ENCODE measurements at places on chromosomes 12 and 14.
A peak's percentile ranks its signal among the peaks of the same experiment; 100 is the strongest.

DNA sequence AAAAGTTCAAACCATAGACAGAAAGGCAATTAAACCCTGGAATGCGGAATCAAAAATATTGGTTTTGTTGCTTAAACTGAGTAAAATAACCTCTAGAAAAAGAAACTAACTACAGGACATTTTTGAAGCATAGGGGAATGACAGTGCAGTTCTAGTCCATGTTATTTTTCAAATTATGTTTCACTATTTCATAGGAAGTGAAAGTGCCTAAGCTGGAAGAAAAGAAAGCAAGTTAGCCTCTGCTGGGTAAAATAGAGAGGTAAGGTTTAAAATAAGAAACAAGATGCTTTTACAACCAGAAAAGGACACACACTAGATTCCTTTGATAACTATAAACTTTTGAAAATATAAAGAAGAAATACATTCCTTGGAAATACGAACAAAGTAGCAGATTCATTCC, 1.1 kb downstream of the CLECL1 start:
- no peak for DNase-seq

DNA sequence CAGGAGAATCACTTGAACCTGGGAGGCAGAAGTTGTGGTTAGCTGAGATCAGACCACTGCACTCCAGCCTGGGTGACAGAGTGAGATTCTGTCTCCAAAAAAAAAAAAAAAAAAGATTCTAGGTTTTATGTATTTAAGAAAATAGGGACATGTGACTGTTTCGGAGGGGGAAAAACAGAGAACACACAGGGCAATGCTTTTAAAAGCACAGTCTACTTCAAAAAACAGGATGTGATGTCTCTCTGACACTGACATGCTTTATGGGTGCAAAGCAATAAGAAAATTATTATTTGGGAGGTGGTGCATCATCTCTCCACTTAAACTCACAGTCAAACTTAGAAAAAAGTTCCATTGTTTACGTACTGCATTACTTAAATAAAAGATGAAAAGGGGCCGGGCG, 28.7 kb downstream of the CLIP1 start:
- DNase-seq: no peak

DNA sequence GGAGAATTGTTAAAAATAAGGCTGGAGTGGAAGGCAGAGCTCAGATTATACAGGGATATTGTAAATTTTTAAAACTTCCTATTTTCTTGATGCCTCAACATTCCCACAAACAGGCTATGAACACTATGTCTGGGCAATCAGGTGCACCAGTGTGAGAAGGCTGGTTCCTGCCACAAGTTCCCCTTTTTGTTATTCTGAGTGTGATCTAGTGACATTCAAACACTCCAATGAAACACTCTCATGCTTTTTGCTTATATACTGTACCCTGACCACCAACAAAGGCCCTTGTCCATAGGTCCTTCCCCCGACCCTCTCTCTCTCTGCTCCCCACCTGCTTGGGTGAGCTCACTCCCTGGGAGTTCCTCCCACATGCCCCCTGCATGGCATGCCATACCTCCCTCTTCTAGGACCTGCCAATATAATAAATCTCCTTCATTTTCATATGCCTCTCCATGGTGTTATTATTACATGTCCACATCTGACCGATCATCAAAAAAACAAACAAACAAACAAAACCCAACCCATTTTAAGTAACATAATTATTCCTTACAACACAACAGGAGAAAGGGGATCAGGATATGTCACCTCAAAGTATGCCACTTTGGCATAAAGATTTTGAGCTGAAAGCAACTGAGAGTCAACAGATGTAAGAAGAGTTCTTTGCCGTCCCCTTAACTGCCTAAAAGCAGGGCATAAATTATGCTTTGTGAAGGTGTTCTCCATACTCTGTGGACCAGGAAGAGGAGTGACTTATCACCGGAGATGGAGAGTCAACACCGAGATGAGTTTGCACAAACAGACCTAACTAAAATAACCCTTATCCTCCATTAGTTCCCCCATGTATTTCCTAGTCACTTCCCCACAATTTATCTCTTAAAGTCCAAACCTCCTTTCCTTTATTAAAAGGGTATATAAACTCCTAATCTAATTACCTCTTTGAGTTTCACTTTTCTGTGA, 42.5 kb upstream of the CATSPERB start:
- no peak for DNase-seq

- DNase-seq: no peak
These were observed 30.8 kb downstream of the TMTC3 start for GRCh38 chr12:88172844-88173407.

DNA sequence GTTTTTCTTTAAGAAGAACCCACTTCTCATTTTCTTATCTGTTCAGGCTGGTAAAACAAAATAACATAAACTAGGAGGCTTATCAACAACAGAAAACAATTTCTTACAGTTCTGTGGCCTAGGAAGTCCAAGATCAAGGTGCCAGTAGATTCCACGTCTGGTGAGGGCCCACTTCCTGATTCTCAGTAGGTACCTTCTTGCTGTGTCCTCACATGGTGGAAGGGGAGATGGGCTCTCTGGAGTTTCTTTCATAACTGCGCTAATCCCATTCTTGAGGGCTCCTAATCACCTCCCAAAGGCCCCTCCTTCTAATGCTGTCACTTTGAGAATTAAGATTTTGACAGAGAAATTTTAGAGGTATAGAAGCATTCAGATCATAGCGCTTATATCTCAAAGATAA, 33.4 kb downstream of the TXNRD1 start:
- DNase-seq: no peak

DNA sequence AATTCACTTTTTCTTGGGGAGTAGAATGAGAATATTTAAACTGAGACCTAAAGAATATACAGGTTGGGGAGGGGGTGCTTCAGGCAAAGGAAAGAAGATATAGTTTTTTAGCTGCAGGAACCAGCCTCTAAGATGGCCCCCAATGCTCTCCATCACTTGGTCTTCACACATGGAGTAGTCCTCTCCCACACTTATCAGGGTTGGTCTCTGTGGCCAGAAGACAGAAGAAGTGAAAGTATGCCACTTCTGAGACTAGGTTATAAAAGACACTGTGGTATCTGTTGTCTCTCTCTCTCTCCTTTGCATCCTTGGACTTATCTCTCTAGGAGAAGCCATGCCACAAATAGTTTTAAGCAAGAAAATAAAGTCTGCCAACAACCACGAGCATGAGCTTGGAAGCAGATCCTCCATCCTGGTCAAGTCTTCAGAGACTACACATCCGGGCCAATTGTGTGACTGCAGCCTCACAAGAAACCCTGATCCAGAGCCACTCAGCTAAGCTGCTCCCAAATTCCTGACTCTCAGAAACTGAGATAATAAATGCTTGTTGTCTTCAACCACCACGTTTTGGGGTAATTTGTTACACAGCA, 18.0 kb downstream of the PUS7L start:
- no peak for DNase-seq

GRCh38 chr14:87934185-87934584, 58.8 kb downstream of the GALC start:
- DNase-seq: no peak

DNA sequence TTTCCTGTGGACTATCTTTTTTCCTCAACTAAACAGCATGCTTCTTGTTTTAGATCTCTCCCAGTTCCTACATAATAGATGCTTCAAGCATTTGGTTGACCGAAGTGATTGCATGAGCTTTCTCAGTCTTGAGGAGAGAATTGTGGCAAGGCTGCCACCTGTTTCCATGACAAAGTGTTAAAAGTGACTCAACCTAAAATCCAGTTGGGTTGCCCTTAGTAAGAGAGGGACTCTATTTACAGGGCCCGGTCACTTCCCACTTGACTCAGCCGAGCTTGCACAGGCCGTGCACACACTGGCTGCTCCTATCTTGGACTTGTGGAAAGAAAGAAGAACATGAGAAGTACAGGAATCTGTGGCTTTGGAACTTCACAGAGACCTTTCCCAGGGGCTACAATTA, 2.1 kb upstream of the B4GALNT3 start:
- peak; percentile 9 for DNase-seq

DNA sequence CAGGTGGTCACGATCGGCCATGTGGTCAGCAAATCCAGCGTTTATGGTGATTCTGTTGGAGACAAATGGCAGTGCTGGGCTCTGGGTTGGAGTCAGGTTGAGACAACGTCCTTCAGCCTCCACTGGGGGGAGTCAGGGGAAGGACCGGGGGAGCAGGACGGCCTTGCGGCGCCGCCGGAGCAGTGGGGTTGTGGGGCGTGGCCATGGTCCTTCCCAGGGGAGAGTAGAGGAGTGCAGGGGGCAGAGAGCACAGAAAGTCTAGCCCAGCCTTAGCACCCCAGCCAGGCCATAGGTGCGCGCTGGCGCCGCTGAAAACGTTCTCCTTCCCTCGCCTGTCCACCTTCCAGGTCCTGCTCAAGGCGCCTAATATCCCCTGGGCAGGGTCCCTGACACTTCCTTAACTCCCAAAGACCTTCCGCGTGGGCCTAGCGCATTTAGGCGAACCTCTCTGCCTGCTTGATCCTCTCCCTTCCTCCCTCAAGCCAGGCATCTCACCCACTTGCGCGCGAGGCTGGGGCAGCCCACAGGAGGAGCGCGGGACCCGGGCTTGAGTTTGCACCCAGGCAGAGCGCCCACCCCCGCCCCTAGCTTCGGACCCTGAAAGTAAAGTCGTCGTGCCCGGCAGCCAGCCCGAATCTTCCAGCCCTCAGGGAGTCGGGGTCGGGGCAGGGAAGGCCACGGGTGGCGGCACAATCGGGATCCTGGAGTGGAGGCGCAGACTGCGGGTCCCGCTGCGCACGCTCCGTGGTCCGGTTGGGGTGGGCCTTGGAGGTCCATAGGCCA, 3.1 kb upstream of the KIF26A start:
- DNase-seq: peak; percentile 23

GRCh38 chr12:98073610-98074009, 441.8 kb upstream of the TMPO start:
- DNase-seq: no peak

GRCh38 chr14:106308839-106309389, 782.5 kb downstream of the TMEM121 start:
- DNase-seq: peak; percentile 97

DNA sequence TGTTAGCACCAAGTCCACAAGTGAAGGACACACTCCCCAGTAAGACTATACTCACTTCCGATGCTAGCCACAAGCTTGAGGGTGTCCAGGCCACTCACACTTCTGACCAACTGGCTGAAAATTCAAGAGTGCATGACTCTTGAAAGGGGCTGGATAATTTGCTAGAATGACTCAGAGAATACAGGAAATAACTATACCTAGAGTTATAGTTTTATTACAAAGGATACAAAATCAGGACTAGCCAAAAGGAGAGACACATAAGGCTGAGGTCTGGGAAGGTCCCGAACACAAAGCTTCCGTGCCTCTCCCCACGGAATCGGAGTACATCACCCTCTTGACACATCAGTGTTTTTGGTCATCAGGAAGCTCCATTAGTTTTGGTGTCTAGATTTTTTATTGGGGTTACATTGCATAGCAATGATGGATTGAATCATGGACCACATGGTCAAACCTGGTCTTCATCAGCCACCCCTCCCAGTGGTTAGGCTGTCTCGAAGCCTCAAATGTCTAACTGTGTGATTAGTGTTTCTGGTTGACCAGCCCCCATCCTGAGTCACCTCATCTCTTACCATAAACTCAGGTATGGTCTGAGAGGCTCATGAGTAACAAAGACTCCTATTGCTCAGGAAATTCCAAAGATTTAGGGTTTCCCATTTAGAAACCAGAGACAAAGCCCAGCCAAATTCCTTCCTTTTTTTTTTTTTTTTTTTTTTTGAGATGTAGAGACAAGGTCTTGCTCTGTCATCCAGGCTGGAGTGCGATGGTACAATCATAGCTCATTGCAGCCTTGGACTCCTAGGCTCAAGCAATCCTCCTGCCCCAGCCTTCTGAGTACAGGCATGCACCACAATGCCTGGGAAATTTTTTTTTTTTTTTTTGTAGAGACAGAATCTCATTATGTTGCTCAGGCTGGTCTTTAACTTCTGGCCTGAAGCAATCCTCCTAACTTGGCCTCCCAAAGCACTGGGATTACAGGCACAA, 472.0 kb upstream of the TBX3 start:
- DNase-seq: no peak

DNA sequence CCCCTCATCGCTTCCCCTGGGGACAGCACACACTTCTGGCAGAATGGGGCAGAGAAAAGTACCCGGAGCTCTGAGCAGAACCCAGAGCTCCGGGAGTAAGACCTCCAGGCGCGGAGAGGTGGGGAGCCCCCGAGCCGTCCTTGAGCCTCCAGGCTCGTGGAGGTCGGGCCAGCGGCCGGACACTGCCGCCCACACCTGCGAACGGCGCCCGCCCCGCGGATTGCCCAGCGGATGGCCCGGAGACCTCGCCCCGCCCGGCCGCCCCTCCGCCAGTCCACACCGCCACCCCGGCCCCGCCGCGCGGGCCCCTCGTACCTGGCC, 344 bp downstream of the SPTLC2 start:
- peak; percentile 7 for DNase-seq

DNA sequence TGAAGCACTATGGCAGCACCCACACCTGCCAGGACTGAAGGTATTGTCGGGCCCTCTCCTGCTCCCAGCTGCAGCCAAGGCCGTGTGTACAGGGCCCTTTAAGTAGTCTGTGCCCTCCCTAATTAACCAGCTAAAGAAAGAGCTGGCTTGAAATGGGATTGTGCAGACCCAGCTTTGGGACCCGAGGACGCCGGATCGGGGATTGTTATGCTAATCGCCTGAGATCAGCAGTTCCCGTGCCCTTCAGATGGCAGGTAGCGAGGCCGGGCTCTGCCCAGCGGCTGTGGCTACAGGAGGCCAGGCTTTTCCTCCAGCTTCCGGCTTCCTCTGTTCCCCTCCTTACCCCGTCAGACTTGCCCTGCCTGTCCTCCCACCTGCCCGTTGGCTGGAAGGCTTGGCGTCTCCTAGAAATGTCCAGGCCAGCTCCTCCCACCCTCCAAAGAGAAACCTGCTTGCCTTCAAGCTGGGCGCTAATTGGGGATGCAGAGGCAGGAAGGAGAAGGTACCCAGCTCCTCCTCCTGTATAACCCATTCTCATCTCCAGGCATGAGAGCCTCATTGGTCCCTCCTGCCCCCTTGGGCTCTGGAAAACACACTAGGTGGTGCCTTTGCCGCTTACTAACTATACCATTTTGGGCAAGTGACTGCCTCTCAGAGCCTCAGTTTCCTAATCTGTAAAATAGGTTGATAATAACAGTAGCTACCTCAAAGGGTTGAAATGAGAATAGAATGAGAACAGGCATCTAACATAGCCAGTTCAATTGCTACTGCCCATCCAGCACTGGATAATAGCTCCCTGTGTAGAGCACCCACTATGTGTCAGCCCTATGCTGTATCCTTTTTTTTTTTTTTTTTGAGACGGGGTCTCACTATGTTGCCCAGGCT, 25.8 kb upstream of the MSI1 start:
- DNase-seq: no peak

DNA sequence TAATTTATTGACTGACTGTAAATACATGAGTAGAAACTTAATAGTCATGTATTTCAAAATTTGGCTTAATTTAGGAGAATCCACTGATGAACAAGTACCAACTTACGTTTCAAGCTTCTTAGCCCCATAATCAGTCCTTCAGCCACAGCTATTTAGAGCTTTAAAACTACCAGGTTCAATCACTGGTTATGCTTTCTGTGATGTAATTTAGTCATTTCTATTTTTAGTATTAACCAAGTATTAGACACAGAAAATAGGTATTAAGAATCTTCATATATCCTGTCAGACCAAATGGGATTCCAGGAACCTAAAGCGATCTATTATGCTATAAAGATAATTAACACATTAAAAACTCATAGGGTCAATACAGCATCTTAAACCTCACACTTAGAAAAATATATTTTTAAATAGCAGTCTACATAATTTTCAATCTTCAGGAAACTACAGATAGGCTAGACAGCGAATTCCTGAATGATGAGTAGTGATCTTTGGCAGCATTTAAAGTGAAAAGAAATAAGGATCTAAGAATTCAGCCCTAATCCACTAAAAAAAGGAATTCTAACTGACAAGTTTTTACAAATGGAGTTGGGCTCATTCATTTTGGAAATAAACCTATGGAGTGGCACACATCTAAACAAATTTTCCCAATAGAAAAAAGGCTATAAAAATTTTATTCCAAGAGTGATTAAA, 51.5 kb downstream of the ZC3H14 start:
- no peak for DNase-seq

Measured in activated CD4-positive, alpha-beta T cell treated with anti-CD3 and anti-CD28 coated beads, Interleukin-2, amount 50 U/mL, for 48 hours (primary cell).